MCF 10A (cell line): ENCODE measurements at places on chromosomes 11 and 22.

DNA sequence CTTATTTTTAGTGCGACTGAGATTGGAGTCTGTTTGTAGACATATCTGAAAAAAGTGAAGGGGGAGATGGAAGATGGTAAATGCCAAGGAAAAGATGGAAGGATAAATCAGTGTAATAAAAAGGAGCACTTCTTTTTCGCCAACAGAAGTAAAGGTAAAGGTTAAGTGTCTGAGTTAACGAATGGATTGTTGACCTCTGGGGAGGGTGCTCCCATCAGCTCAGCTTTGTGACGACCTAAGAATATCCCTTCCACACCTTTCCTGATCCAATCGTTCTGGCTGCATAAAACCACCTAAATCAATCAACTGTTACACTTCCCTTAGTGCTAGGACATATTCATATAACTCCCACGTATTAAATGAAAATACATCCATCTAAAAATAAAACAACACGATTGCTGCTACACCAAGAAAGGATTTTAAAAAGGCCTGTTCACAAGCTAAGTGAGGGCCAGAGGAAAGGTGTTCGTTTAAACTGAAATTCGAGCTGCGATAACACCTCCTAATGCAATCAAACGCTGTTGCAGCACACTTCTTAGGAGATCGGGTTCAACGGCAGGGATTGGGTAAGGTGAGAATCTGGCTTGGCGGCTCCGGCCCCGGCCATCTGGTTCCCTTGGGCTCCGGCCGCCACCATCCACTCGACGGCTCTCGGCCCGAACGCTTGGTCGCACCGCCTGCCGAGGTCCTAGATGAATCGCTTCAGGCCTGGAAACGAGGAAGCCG is 658 bp downstream of the C11orf71 start:
- peaks cover 33% of the 10 kb centered on the region for H3K4me1 ChIP-seq
- peak overlapping the region; percentile 92 for H3K4me3 ChIP-seq
- H3K27me3 ChIP-seq, result no peaks in the 10 kb centered on the region
- peak; percentile 80 for DNase-seq
- H3K27ac ChIP-seq, result peak overlapping the region; percentile 100
- H3K36me3 ChIP-seq, result peaks cover 12% of the 10 kb centered on the region

DNA sequence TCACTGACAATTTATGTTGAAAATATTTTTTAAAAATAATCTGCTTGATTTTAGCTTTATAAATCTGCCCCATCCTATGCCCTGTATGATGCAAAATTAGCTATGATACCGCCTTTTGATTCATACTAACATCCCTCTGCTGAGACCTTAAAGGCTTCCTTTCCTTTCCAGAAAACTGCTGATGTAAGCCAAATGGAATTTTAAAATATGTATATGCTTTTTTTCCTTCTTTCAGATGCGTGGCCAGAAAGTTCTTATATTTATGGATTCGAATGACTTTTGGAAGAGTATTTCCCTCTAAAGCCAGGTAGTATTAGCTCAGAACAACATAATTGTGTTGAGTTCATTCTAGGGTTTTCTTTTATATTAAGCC is 34.5 kb downstream of the SFI1 start:
- H3K4me1 ChIP-seq, result peaks cover 24% of the 10 kb centered on the region
- DNase-seq, result no peak
- no peaks in the 10 kb centered on the region for H3K27me3 ChIP-seq
- H3K27ac ChIP-seq, result peak overlapping the region; percentile 85
- no peak overlapping the region for H3K4me3 ChIP-seq

- no peaks in the 10 kb centered on the region for H3K36me3 ChIP-seq
- no peaks in the 10 kb centered on the region for H3K4me1 ChIP-seq
- no peak for DNase-seq
- no peak overlapping the region for H3K27ac ChIP-seq
- H3K27me3 ChIP-seq, result peaks cover 89% of the 10 kb centered on the region
Observed at GRCh38 chr22:22896601-22897000, 9.0 kb downstream of the IGLL5 start.

- no peak overlapping the region for H3K4me3 ChIP-seq
- H3K27ac ChIP-seq, result no peak overlapping the region
- no peaks in the 10 kb centered on the region for H3K4me1 ChIP-seq
- no peaks in the 10 kb centered on the region for H3K27me3 ChIP-seq
- no peaks in the 10 kb centered on the region for H3K36me3 ChIP-seq
- DNase-seq, result no peak
Observed at GRCh38 chr11:132658696-132659095, 873.6 kb downstream of the OPCML start.

DNA sequence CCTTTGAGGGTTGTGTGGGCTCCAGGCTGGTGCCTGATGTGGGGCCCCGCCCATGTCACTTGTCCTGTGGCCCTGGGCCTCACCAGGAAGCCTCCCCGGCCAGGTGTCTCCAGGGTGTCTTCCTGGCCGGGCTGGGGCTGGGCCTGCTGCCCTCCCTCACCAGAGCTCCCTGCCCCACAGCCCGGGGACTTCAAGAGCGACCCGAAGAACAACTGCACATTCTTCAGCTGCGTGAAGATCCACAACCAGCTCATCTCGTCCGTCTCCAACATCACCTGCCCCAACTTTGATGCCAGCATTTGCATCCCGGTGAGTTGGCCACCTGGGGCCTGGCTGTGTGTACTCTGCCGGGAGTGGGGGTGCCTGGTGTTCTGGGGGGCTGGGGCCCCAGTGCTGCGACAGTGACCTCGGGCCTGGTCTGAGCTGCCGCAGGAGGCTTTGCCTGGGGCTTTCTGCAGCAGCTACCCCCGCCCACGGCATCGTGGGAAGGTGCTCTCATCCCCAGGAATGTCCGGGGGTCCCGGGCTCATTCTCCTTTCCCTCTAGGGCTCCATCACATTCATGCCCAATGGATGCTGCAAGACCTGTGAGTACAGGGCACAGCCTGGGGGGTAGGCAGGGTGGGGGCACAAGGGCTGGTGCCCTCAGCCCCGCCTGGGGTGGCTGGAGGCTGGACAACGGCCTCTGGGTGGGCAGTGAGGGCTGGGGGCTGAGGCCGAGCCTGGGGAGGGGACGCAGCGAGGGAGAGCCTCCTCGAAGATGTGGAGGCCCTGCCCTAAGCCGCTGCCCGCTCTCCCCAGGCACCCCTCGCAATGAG is 34.6 kb downstream of the MUC2 start:
- no peaks in the 10 kb centered on the region for H3K36me3 ChIP-seq
- DNase-seq, result no peak
- H3K27me3 ChIP-seq, result no peaks in the 10 kb centered on the region
- H3K4me1 ChIP-seq, result no peaks in the 10 kb centered on the region
- H3K4me3 ChIP-seq, result no peak overlapping the region
- no peak overlapping the region for H3K27ac ChIP-seq

- H3K4me1 ChIP-seq, result peaks cover 19% of the 10 kb centered on the region
- H3K27ac ChIP-seq, result no peak overlapping the region
- no peak for DNase-seq
- no peaks in the 10 kb centered on the region for H3K27me3 ChIP-seq
- H3K36me3 ChIP-seq, result peaks cover 36% of the 10 kb centered on the region
Observed at GRCh38 chr11:68355471-68355870, 43.1 kb downstream of the LRP5 start.

GRCh38 chr22:50526834-50527801 is 1.7 kb upstream of the SCO2 start:
- no peaks in the 10 kb centered on the region for H3K27me3 ChIP-seq
- DNase-seq, result peak; percentile 29
- peaks cover 20% of the 10 kb centered on the region for H3K4me1 ChIP-seq
- H3K27ac ChIP-seq, result peak overlapping the region; percentile 71
- H3K4me3 ChIP-seq, result peak overlapping the region; percentile 85
- H3K36me3 ChIP-seq, result peaks cover 61% of the 10 kb centered on the region

DNA sequence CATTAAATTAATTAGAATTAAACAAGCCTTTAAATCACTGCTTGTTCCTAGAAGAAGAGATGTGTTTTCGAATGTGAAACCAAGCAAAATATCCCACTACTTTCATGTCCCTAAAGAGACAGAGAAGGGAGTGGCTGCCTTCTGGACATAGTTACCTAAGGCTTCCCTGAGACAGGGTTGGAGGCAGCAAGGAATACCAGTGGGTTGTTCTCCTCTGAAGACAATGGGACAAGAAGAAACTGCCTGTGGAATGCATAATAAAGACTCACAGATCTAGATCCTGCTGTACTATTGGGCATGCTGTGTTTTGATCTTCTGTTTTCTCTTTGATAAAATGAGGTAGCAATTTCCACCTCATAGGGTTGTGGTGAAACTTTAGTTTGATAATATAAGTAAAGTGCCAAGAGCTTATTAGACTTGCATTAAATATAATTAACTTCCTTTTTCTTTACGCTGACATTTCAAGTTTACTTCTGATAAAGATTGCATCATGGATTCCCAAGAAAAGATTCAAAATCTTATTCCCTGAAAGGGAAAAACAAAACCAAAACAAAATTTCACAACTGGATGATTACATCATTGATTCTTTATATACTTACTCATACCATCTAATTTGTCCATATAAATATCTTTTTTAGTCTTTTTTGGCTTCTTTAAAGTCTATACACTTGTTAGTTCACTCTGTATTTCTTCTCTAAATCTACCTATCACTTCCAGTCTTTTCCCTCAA is 621.3 kb downstream of the ETS1 start:
- DNase-seq, result no peak
- no peaks in the 10 kb centered on the region for H3K27me3 ChIP-seq
- H3K4me3 ChIP-seq, result no peak overlapping the region
- peak overlapping the region; percentile 36 for H3K27ac ChIP-seq
- peaks cover 14% of the 10 kb centered on the region for H3K4me1 ChIP-seq

GRCh38 chr22:45554040-45554406 is 51.3 kb downstream of the FBLN1 start:
- H3K27ac ChIP-seq, result peak overlapping the region; percentile 99
- no peaks in the 10 kb centered on the region for H3K27me3 ChIP-seq
- peaks cover 29% of the 10 kb centered on the region for H3K36me3 ChIP-seq
- peaks cover 34% of the 10 kb centered on the region for H3K4me1 ChIP-seq
- H3K4me3 ChIP-seq, result peak overlapping the region; percentile 2

GRCh38 chr11:120332822-120333716 is 3.1 kb upstream of the ARHGEF12 start:
- no peak for DNase-seq
- H3K36me3 ChIP-seq, result peaks cover 9% of the 10 kb centered on the region
- peaks cover 40% of the 10 kb centered on the region for H3K4me1 ChIP-seq
- peak overlapping the region; percentile 3 for H3K27ac ChIP-seq

GRCh38 chr11:60970369-60970774 is 1.1 kb upstream of the CD6 start:
- no peaks in the 10 kb centered on the region for H3K4me1 ChIP-seq
- peak; percentile 54 for DNase-seq
- no peaks in the 10 kb centered on the region for H3K36me3 ChIP-seq
- no peaks in the 10 kb centered on the region for H3K27me3 ChIP-seq
- H3K4me3 ChIP-seq, result no peak overlapping the region

DNA sequence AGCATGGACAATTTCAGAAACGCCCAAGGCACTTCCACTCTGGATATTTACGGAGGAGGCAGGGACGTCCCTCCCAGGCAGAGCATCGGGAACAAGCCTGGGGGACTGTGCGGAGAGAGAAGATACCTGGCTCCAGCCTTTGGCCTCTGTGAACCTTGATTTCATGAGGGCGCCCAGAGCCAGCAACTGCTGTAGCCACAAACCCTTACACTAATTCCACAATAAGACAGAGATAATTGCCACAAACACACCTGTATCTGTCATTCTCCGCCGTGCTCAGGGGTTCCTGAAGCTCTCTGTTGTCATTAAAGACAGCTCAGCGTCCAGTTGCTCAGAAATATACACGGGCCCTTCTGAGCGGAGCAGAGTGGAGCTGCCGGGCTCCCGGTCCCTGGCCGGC is 1292.1 kb downstream of the TBC1D22A start:
- no peak for DNase-seq
- H3K4me1 ChIP-seq, result no peaks in the 10 kb centered on the region
- no peaks in the 10 kb centered on the region for H3K27me3 ChIP-seq
- no peak overlapping the region for H3K4me3 ChIP-seq
- H3K36me3 ChIP-seq, result no peaks in the 10 kb centered on the region

DNA sequence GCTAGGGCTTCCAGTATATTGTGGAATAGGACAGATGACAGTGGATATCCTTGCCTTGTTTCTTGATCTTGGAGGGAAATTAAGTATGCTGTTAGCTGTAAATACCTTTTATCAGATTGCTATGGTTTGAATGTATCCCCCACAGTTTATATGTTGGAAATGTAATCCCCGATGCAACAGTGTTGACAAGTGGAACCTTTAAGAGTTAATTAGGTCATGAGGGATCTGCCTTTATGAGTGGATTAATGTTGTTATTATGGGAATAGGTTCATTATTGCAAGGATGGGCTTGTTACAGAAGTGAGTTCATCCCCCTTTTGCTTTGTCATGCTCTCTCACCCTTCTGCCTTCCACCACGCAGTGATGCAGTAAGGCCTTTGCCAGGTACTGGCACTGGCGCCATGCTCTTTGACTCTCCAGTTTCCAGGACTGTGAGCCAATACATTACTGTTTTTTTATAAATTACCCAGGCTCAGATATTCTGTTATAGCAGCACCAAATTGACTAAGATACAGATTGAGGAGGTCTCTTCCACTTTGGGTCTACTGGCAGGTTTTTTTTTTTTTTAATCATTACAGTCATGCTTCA is 16.4 kb downstream of the CABIN1 start:
- DNase-seq, result no peak
- H3K27ac ChIP-seq, result no peak overlapping the region
- H3K27me3 ChIP-seq, result no peaks in the 10 kb centered on the region
- H3K4me1 ChIP-seq, result no peaks in the 10 kb centered on the region
- H3K36me3 ChIP-seq, result peaks cover 5% of the 10 kb centered on the region

- H3K4me1 ChIP-seq, result peaks cover 22% of the 10 kb centered on the region
- H3K4me3 ChIP-seq, result no peak overlapping the region
- no peaks in the 10 kb centered on the region for H3K36me3 ChIP-seq
- no peak overlapping the region for H3K27ac ChIP-seq
Observed at GRCh38 chr11:13927481-13927880, 35.0 kb upstream of the SPON1 start.

DNA sequence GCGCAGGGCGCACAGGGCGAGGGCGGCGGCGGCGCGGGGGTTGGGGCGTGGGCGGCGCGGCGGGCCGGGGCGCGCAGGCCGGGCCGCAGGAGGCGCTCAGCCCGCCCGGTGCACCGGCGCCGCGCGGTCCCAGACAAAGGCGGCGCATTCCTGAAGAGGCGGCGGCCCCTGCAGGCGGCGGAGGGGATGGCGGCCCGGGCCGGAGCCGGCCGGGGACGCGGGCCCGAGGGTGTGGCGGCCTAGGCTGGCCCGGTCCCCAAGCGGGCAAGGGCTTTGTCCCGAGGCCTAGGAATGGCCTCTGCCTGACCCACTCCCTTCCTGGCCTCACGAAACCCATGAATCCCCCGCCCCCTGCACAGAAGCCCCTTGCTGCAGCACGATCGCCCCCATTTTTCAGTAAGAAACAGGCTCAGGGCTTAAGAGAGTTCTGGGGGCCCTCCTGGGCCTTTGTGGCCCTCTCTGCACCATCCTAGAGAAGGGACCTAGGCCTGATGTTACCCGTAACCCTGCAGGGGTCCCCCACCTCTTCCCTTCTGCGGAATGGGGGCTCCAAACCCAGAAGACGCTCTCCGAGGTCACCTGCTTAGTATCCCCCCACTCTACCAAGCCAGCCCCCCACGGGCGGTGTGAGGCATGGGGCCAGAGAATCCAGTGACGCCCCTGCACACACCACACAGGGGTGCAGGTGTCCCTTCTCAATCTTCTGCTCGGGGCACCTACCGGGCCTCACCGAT is at the start of gene RTN4R:
TSS of gene RTN4R (minus strand) at position 40 of the 734 bp plus-strand sequence. CDS start 226 bp downstream, outside the sequence.
- H3K4me3 ChIP-seq, result peak within 1 kb of the TSS; percentile 59
- no peaks in the 10 kb centered on the region for H3K27me3 ChIP-seq
- no peaks in the 10 kb centered on the region for H3K4me1 ChIP-seq
- peak; percentile 58 for DNase-seq
- H3K27ac ChIP-seq, result peak within 1 kb of the TSS; percentile 61
- H3K36me3 ChIP-seq, result no peaks in the 10 kb centered on the region

GRCh38 chr11:21142007-21142406 is 472.6 kb downstream of the NELL1 start:
- no peaks in the 10 kb centered on the region for H3K36me3 ChIP-seq
